ENCODE measurements at places on chromosomes 12 and 14. TPM values are rescaled to one million over a fixed set of nuclear protein-coding genes. Genes with fewer than 3 reads are reported as not detected.

Gene VWF
- total RNA-seq, result 4.4 TPM

Gene MMP14
- total RNA-seq, result 383 TPM

Gene EID3
- total RNA-seq, result 7.9 TPM

Gene CD163L1
- total RNA-seq, result 3.3 TPM

Gene RPGRIP1
- not detected for total RNA-seq

Gene FAIM2
- 1.7 TPM for total RNA-seq

Gene RNASE7
- not detected for total RNA-seq

Gene SP1
- 27.8 TPM for total RNA-seq
